Ovary (tissue), 10 donors: ENCODE measurements at places on chromosomes 5 and 9. TPM values are rescaled to one million over a fixed set of nuclear protein-coding genes. Genes with fewer than 3 reads are reported as not detected.

- no peak for DNase-seq
- no peak overlapping the region for H3K4me3 ChIP-seq
- H3K36me3 ChIP-seq, result no peaks in the 10 kb centered on the region
- no peaks in the 10 kb centered on the region for H3K27me3 ChIP-seq
- H3K4me1 ChIP-seq, result no peaks in the 10 kb centered on the region
- no peak overlapping the region for H3K27ac ChIP-seq
Observed at GRCh38 chr9:114718801-114719221, 36.8 kb upstream of the TEX48 start.

DNA sequence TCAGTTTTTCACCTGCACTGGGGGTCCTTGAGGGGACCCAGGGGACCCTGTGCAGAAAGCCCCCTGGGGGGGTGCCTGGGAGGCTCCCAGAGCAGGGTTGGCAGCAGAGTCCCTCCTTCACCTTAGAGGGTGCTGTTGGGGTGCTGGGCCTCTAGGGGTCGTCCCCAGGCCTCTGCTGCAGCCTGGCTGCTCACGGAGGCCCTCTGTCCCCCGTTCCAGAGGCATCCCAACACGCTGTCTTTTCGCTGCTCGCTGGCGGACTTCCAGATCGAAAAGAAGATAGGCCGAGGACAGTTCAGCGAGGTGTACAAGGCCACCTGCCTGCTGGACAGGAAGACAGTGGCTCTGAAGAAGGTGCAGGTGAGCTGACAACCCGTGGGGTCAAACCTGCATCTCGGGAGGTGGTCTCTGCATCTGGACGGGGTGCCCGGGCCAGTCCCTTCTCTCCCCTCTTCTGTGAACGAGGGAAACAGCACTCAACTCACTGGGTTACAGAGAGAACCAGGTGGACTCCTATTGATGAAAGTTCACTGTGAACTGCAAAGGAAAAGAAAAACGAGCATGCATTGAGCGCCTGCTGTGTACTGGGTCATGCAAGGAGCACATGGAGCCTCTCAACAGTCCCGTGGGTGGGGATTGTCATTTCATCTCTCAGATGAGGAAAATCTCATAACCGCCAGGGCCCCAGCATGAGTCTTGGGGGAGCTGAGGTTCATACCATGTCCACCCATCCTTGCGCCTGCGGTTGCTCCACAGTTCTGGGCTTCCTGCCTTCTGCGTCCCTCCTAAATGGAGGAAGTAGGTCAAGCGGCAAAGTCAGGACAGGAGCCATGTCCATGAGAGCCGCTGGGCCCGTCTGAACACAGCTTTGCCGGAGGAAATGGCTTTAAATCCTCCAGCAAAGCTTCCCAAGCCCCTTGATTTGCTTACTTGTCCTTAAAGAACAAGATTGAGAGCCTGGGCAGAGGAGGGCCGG is 54.8 kb downstream of the NEK6 start:
- H3K27ac ChIP-seq, result no peak overlapping the region
- no peaks in the 10 kb centered on the region for H3K4me1 ChIP-seq
- no peak for DNase-seq
- H3K4me3 ChIP-seq, result no peak overlapping the region
- H3K27me3 ChIP-seq, result no peaks in the 10 kb centered on the region
- H3K36me3 ChIP-seq, result no peaks in the 10 kb centered on the region

- no peaks in the 10 kb centered on the region for H3K36me3 ChIP-seq
- H3K27me3 ChIP-seq, result no peaks in the 10 kb centered on the region
- H3K4me3 ChIP-seq, result no peak overlapping the region
- no peak for DNase-seq
- H3K27ac ChIP-seq, result no peak overlapping the region
Observed at GRCh38 chr9:85401998-85402397, 339.8 kb downstream of the AGTPBP1 start.

Gene FOXD4L6
- total RNA-seq, result not detected

- DNase-seq, result no peak
- H3K4me1 ChIP-seq, result no peaks in the 10 kb centered on the region
- no peak overlapping the region for H3K4me3 ChIP-seq
Observed at GRCh38 chr5:172757394-172758010, 13.5 kb downstream of the DUSP1 start.

GRCh38 chr9:36676778-36677485 is 104.2 kb downstream of the MELK start:
- DNase-seq, result no peak
- no peak overlapping the region for H3K27ac ChIP-seq
- peaks cover 1% of the 10 kb centered on the region for H3K4me1 ChIP-seq
- no peaks in the 10 kb centered on the region for H3K27me3 ChIP-seq

- no peak for DNase-seq
- peaks cover 10% of the 10 kb centered on the region for H3K4me1 ChIP-seq
- H3K36me3 ChIP-seq, result no peaks in the 10 kb centered on the region
- no peaks in the 10 kb centered on the region for H3K27me3 ChIP-seq
- no peak overlapping the region for H3K27ac ChIP-seq
Observed at GRCh38 chr5:124740991-124741583, 5.4 kb downstream of the ZNF608 start.

Gene NOP16
- total RNA-seq, result 8.9 TPM

- H3K4me1 ChIP-seq, result no peaks in the 10 kb centered on the region
- no peaks in the 10 kb centered on the region for H3K27me3 ChIP-seq
- no peaks in the 10 kb centered on the region for H3K36me3 ChIP-seq
- H3K4me3 ChIP-seq, result no peak overlapping the region
- DNase-seq, result no peak
- H3K27ac ChIP-seq, result no peak overlapping the region
Observed at GRCh38 chr5:142677198-142677597, 8.7 kb downstream of the FGF1 start.

Gene PCDHB15
- total RNA-seq, result 6.3 TPM

Gene GRM6
- total RNA-seq, result not detected

Gene IFNA7
- not detected for total RNA-seq

DNA sequence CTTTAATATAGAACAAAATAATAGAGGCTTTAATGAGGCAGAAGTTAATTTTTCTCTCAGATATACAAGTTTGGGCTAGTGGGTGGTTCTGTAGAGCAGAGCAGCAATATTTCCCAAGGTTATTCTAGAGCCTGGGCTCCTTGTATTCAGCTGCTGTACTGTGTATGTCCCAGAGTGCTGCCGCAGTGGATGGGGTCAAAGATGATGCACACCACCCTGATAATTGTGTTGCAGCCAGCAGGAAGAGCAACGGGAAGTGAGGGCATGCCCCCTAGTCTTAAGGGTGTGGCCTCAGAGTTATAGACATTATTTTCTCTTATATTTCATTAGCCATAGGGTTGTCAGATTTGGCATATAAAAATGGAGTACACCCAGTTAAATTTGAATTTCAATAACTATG is 23.9 kb upstream of the KIF4B start:
- H3K27ac ChIP-seq, result no peak overlapping the region
- no peaks in the 10 kb centered on the region for H3K27me3 ChIP-seq
- no peak for DNase-seq
- H3K36me3 ChIP-seq, result no peaks in the 10 kb centered on the region
- H3K4me3 ChIP-seq, result no peak overlapping the region

GRCh38 chr9:91207729-91208418 is 153.8 kb downstream of the AUH start:
- peak overlapping the region; percentile 59 for H3K27ac ChIP-seq
- H3K4me1 ChIP-seq, result peaks cover 5% of the 10 kb centered on the region
- no peaks in the 10 kb centered on the region for H3K27me3 ChIP-seq
- DNase-seq, result no peak
- no peak overlapping the region for H3K4me3 ChIP-seq

DNA sequence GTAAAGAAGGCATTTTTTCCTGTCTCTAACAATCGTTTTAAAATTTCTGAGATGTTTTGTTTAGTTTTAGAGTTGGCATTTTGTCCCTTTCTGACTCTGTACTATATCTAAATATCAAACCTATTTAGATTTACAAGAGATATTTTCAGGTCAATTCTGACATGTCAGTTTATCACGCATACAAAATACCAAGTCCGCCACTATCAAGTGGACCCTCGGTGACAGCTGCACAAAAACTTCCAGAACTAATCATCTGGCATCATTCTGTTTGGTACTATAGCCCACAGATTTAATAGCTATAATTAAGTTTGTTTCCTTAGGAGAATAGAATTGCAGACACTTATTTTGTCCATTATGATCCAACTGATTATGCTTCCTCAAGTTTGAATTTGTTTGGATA is 1278.2 kb downstream of the CDH12 start:
- no peaks in the 10 kb centered on the region for H3K27me3 ChIP-seq
- no peaks in the 10 kb centered on the region for H3K4me1 ChIP-seq
- no peak overlapping the region for H3K4me3 ChIP-seq
- no peaks in the 10 kb centered on the region for H3K36me3 ChIP-seq
- H3K27ac ChIP-seq, result no peak overlapping the region

Gene SLC36A2
- total RNA-seq, result not detected

GRCh38 chr9:85543196-85543595 is 198.6 kb downstream of the AGTPBP1 start:
- no peaks in the 10 kb centered on the region for H3K27me3 ChIP-seq
- no peak for DNase-seq
- no peaks in the 10 kb centered on the region for H3K36me3 ChIP-seq
- H3K4me3 ChIP-seq, result no peak overlapping the region
- H3K27ac ChIP-seq, result no peak overlapping the region
